ENCODE measurements at places on chromosomes 3 and 15.

- peak; percentile 10 for DNase-seq
These were observed 73.8 kb upstream of the ZBED2 start for GRCh38 chr3:111668888-111669488.

DNA sequence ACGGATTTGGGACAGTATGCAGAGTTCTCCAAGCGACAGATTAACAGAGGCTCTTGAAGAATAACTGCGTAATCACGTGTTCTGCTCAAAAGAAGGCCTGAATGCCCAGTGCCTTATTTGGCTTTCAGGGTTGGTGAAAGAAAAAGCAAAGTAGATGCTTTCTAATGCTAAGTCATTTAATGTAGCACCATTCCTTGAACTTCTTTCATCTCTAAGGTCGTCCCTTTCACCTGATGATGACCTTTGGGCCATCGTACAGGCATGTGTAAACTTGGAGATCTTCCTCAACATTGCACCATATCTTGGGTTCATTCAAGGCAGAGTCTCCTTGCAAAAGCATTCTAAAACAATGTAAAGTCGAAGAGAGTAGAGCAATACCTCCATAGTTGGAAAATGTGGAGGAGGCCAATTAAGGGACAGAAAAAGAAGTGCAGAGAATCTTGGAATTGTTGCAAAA lies 48.9 kb downstream of the TMEM44 start:
- no peak for DNase-seq

- DNase-seq: no peak
These were observed 3.4 kb downstream of the TMEM212 start for GRCh38 chr3:171846597-171846996.

DNA sequence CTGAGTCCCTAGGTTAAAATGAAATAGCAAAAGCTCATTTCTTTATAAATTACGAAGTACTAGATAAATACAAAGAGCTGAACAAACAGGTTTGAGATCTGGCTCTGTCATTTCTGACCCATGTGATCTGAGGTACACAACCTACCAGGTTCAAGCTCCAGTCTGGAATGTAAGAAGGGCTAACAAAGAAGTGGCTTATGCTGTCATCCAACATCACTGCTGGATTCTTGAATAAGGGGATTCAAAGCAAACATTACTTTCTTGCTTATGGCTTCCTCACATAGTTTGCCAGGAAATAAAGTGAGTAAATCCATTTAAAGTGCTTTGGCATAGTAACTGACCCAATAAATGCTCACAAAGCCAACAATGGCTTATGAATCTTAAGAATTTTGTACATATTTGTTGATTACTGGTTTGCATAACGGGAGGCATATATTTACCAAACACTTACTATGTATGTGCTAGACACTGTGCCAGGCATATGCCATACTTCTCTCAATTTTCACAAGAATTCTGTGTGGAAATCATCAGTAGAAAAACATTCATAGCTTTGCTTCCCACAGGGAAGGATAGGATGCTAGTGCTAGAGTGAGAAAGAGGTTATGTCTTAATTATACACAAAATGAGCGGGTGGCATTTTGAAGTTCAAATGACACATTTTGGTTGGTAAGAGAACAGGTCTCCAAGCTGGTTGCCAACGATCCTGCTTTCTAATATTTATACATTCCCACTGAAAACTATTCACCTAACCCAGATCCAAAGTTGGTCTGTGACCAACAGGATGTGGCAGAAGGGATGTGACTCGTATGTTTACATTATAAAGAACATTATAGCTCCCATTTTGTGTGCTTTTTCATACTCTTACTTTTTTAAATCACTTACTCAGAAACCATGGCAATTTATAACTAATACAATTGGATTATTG lies 38.7 kb upstream of the CSPG5 start:
- no peak for DNase-seq

DNA sequence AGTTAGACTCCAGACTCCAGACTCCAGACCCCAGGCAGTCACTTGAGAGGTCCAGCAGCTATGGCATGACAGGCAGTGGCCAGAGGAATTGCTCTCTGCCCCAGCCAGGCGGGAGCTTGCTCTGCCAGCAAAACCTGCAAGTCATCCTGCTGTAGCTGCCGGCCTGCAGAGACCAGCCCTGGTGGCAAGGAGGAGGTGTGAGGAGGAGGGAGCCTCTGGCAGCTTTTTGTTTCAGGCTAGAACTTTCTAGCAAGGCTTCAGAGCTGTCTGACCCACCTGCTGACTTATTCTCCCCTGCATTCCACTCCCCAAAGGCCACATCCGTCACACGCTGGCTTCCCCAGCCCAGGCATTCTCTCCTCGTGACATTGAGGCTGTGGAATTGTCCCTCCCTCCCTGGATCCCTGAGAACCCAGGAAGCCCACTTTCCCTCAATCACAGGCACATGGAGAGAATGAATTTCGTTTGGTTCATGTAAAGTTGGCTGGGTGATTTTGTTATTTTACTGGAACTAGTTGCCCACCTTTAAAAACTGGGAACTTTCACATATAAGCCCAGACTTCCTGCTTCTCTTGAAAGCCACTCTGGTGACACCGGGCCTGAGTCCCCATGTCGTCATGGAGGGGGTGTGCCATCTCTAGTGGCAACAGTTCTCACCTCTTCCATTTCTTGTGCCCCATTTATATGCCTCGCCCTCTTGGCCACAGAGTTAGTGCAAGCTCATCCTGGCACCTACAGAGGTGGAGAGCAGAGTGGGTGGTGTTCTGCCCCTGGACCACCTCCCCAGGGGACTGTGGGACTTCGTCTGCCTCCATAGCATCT lies 82.7 kb downstream of the ABHD5 start:
- DNase-seq: no peak

DNA sequence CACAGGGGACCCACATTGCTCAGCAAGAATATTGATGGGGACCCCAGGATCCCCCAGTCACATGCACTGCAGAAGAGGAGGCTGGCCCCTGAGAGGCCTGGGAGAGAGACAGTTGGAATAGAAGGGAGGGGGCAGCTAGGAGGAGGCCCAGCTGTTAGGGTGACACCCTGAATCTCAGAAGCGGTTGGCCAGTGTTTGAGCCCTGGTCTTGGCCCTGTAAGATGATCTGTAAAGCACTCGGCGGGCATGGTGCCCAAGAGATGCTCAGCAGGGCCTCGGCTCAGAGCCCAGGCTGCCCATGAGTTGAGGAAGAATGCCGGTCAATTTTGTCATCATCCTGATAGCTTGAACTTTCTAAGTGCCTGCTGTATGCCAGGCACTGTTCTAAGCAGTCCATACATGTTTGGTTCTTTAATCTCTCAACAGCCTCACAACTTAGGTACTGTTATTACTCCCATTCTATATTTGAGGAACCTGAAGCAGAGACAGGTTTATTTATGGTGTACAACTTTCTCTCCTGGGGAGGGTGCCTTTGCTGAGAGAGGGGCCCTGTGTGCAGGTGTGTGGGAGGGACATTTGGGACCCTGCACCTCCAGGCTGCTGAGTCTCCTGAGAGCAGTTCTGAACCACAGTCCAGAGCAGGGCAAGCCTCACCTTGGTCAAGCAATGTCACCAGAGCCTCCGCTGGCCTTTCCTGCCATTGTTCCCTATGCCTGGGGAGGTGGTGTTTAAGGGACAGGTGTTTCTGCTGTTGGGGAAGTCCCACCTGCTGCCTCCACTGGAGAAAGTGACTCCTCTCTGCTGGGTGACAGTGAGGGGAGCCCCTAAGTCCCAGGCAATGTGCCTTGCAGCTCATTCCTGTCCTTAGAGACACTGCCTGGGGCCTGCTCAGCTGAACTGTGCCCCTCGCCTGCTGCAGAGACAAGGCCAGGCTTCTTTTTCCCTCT lies 26.0 kb downstream of the SLC6A6 start:
- DNase-seq: no peak
